ENCODE measurements at places on chromosomes 5 and 9.

GRCh38 chr9:72193478-72193881 lies 44.2 kb downstream of the GDA start:
- no peak for DNase-seq

DNA sequence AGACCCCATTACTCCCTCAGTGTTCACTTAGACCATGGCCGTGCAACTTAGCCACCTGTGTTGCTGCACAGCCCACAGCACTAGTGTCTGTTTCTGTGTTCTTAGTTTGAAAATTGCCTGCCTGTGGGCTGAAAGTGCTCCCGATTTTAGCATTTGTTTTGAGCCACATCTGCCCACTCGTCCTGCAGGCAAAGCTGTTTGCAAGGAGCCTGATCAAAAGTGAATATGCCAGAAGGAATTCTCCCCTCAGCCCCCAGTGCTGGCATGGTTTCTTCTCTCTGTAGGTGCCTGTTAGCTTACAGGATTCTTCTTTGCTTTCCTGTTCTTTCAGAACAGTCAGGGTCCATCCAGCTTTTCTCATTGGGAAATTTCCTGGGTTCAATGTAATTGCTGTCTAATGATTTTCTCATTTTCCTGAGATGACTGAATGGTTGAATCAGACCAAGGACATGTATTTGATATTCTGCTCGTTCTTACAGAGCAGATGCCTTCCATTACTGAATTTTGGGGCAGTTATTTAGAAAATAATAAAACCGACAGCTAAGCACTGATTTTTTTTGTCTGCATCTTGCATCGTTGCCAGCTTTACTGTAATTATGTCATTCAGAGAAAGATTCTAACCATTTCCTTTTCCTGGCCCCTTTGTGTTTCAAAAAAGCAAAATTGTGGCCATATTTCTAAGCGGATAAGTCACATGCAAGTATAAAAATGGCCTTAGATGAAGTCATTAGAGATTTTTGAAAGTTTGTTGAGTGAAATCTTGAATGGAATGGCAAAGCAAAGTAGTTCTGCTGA lies 111.1 kb upstream of the CKMT2 start:
- no peak for DNase-seq

- DNase-seq = no peak
Measured at GRCh38 chr5:66848749-66849641, 252.8 kb downstream of the MAST4 start.

- no peak for DNase-seq
Measured at GRCh38 chr5:128264564-128265360, 181.2 kb downstream of the SLC12A2 start.

- no peak for DNase-seq
Measured at GRCh38 chr9:120919843-120920805, 6.5 kb downstream of the TRAF1 start.

DNA sequence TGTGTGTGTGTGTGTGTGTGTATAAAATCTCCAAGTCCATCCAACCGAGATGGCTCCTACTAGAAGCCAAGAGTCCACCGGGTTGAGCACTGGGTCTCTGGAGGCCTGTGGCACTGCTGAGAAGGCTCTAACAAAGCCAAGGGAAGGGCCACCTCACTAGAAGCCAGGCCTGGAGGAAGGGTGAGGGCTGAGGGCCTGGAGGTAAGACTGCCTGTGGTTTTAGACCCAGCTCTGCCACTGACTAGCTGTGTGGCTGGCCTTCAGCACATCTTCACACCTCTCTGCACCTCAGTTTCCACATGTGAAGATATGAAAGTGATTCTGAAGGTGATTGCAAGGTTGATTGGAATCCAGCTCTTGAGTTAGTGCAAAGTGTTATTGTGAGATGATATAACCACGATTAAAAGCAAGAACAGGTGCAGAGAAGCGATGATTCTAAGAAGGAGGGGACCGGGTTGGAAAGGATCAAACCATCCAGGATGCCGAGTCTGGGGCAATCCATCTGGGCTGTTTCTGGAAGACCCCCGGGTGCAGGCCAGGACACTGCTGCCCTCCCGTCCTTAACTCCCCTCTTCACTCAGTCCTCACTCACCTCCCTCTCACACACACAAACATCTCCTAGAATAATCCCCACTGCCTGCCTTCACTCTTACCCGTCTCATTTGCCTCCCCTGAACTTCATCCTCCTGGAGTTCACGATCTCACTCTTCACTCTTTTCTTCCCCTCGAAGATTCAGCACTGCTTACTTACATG lies 2.3 kb downstream of the IL4 start:
- DNase-seq = no peak

DNA sequence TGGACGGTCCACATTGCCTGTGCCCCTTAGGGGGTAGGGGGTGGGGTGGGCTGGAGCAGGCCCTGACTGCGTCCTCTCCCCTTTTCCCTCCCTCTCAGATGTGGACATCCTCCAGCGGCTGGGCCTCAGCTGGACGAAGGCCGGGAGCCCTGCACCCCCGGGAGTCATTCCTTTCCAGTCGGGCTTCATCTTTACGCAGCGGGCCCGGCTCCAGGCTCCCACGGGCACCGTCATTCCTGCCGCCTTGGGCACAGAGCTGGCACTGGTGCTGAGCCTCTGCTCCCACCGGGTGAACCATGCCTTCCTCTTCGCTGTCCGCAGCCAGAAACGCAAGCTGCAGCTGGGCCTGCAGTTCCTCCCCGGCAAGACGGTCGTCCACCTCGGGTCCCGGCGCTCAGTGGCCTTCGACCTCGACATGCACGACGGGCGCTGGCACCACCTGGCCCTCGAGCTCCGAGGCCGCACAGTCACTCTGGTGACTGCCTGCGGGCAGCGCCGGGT lies 12.3 kb downstream of the COL27A1 start:
- no peak for DNase-seq

DNA sequence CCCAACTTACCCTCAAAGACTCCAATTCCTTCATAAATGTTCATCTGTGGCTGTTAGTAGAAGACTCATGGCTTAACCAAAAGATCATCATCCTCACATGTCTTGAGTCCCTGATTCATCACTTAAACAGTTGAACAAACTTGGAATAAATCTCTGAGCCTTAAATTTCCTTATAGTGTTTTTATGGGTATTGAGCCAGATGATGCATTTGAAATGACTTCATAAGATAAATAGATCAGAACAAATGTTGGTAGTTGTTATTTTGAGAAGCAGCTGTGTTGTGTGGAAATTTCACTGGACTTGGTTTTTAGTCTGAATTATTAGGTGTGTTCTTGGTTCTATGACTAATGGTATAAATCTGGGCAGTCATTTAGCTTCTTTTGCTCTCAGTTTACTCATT lies 236.2 kb downstream of the NNT start:
- no peak for DNase-seq

- DNase-seq = no peak
Measured at GRCh38 chr5:146880966-146881365, 2.4 kb upstream of the PPP2R2B start.

GRCh38 chr5:31417512-31417911 lies 114.4 kb downstream of the DROSHA start:
- DNase-seq = no peak

DNA sequence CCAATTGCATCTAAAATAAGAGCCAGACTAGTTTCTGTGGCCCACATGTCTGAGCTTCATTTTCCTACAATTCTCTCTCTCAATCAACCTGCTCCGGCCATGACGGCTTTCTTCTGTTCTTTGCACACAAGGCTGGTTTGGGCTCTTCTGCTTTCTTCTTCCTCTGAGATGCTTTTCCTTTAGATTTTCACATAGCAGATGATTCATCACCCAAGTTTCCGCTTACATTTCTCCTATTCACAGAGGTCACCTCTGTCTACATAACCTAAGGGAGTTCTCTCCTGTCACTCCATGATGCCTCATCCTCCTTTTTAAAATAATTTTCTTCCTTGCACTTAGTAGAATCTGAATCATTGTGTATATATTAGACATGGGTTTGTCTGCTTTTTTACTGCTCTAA lies 334.6 kb upstream of the TUSC1 start:
- no peak for DNase-seq

DNA sequence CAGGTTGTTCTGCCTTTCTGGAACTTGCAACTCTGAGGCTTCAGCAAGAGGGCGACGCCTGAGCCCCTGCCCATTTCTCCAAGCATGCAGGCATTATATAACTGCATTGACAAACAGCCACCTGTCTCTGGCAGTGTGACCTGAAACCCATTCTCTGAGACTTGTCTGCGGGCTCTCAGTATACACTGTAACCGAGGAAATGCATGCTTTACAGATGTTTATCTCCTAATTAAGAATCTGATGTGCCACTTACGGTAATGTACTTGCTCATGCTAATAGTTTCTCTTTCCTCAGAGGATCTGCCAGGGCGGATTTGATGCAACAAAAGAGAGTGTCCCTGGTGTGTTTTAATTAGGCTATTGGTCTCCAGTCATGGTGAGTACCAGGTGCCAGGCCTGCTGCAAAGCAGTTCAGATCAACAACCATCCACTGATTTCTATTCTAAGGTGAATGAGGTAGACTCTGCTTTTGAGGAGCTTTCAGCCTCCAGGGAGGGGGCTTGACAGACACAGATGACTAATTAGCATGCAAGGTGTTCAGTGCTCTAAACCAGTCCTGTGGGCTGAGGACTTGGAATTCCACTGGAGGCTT lies 593.7 kb upstream of the KLF4 start:
- DNase-seq = no peak

DNA sequence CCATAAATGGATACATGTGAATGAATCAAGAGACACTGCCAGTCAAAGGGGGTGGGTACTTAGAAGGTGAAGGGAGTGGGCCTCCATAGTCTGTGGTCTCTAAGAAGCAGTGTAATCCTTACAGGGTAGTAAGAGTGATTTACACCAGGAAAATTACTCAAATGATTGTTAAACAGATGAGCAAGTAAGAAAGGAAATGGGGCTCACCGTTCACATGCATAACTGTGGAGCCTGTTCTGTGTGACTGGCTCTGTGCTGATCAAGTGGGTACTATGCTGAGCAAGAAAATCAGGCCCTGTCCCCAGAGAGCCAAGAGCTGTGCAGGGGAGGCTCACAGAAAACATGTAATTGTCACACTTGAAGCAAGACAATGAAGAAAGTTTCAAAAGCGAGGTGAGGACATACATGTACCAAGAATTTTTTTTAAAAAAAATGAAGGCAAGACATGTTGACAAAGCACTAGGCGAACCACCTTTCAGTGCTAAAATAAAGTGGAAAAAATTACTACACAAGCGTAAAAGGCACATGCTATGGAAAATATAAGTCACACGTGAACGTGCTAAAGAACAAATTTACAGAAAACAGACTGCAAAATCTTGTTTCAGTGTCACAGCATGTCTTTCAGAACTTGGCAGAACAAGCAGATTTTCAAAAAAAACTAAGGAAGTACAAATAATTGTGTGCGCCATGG lies 2.5 kb downstream of the BTNL8 start:
- no peak for DNase-seq

DNA sequence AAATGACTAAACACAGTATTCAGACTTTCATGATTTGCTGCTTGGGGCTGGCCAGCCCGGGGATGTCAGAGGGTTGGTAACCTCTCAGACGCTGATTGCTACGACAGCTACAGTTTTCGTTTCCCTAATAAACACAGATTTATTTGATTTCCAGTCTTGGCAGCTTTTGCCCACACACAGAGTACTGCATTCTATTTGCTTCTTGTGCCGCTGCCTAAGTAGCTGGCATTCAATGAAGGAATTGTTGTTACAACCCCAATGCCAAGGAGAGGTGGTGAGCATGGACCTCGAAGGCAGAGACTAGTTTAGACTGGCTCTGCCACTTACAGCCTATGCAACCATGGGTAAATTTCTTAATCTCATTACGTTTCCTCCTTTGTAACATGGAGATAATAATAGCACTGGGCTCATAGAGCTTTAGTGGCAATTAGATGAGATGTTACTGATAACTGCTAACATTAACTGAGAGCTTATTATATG lies 247.1 kb upstream of the PANK3 start:
- no peak for DNase-seq

Measured in B cell (primary cell).